CD4-positive, alpha-beta T cell treated with Interleukin-17A for 1 hour (primary cell): ENCODE measurements at places on chromosomes 4 and X.

- no peak for DNase-seq
Observed at GRCh38 chr4:41140410-41140809, 73.9 kb downstream of the APBB2 start.

DNA sequence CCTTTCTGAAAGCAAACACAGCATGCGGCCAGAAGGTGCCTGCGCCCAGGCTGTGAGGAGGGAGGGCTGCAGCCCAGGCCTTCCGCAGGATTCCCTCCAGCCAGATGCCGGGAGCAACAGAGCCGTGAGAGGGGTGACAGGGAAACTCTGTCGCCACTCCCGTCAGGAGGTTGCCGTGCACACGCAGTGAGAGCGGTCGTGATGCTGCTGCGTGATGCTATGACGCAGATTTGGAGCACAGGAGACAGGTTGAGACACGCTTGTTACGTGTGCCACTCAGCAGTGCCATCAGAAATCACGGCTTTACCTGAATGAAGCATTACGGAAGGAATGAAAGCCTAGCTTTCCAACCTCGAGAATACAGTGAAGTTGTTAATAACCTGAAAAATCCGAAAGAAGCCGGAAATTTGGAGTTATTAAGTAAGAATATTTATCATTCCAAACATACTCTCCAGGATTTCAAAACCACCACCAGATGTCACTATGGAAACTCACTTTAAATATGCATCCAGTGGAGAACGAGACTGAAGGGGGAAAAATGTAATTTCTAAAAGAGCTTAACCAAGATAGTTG is 54.4 kb downstream of the FAT1 start:
- no peak for DNase-seq

DNA sequence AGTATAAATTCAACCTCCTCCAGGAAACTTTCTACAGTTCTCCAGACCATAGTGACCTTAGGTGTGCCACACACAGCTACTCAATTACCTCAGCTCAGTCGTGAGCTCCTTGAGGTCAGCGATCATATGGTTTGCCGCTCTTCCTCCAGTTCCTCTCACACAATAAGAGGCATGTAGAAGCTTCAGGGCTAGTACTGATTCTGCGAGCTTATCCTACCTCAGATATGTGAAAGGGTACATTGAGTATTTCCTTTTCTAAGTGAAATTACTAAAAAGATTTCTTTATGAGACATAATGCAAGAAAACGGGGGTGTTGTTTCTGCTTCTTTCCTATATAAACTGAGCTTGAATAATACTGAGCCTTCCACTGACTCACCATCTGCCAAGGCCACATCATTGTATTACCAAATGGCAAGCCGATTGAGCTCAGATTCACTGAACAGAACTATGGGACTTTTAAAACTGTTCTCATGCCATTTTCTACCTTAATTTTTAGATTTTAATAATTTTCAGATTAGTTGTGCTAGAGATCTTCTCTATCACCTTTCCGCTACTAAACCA is 183.1 kb downstream of the HS6ST2 start:
- DNase-seq: no peak

DNA sequence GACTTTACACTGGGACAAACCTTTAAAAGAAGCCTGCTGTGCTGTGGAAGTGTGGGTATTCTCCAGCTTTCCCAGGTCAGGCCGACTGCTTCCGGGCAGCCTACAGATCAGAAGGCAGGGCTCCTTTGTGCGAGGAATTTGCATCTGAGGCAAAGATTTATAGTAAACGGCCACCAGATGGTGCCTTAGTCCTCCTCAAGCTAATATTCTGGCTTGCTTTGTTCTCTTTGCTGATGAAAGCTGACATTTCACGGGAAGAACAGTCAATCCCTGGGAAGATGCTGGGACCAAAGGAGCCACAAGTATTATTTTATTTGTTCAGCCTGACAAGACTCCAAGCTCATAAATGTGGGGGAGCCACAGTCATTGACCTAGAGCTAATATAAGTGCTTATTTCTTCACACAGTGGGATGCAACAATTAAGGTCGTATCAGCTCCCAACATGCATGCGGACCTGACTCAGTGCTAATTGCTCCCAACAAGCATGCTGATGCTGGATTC is 120.7 kb upstream of the TRIM2 start:
- DNase-seq: peak; percentile 64

DNA sequence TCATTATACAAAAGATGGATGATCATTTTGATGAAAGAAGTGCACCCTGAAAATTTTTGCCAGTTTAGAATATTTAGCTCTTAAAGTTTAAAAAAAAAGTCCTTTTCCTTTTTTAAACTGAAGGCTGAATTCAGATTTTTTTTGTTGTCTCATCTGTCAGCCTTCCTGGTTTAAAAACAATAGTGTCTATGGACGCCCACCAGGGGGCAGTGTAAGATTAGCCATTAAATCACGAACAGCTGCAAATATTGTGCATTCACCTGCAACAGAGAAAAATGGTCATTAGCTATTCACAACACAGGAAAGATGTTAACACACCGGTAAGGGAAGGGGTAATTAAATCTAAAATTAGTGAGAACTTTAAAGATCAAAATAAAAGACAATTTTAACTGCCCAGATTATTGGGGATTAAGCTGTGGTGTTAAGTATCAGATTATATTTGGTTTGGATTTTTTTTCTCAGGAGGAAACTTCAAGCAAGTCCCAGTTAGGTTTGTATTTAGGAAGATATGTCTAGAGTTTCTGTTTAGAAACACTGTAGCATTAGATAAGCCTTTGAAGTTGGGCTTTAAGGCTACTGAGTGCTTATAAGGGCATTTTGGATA is 4.4 kb upstream of the CXorf38 start:
- DNase-seq: peak; percentile 78

- DNase-seq: no peak
Observed at GRCh38 chrX:14164828-14165227, 135.1 kb upstream of the GEMIN8 start.

DNA sequence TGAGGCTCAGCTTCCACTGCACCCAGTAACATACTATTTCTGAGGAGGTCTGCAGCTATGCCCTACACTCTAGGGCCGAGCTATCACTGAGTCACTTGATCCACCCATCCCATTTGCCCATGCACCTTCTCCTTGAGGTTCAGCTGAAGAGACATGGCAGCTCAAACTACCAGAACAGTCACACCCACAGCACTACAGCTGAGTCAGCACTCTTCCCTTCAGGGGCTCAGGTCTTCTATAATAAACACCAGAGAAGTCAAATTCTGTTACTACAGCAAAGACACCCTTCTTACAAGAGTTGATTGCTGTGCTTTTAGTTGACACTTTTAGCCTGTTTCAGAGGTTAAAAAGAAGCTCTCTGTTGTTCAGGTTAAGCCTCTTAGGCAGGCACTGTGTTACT is 1696.4 kb upstream of the ADGRL3 start:
- no peak for DNase-seq

- no peak for DNase-seq
Observed at GRCh38 chr4:177227636-177228035, 82.0 kb upstream of the NEIL3 start.

DNA sequence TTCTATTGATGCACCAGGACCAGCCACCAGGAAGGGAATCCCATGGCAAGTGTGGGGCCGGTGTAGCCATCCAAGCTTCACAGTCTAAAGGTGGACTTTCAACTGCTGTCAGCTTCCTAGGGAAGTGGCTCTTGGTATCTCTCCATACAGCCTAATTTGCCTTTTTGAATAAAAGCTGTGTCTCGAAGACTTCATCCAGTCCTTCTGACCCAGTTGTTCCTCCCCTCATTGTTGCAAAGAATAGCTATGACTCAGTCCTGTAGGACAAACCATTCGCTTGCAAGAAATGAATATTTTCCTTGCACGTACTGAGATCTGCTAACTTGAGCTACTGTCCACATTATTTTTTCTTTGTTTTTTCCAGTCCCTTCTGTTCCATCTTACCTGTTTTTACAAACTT is 145.1 kb upstream of the CTSO start:
- DNase-seq: no peak

- no peak for DNase-seq
Observed at GRCh38 chr4:176793060-176793605, 411 bp upstream of the VEGFC start.

DNA sequence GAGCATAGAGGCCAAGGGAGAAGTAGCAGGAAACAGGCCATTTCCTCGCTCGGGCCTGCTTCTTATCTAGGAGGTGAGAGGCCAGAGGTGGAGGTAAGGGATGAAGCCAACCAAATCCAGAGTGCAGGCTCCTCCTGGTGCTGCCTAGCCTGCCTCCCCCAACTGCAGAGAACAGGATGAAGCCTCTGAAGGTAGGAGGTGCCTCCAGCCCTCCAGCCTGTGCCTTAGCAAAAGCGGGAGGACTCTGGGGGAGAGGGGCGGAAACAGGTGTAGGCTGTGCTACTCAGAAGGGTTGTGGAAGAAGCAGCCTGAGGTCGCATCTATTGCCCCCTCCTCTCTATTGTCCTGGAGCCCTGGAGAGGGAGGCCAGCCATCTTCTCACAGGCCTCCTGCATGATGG is 2.9 kb upstream of the MTM1 start:
- DNase-seq: no peak

- no peak for DNase-seq
Observed at GRCh38 chr4:2434420-2434819, 15.7 kb downstream of the CFAP99 start.

- no peak for DNase-seq
Observed at GRCh38 chrX:69614886-69615285, 1.0 kb upstream of the EDA start.

- DNase-seq: no peak
Observed at GRCh38 chr4:158996669-158997074, 106.2 kb upstream of the RAPGEF2 start.

- DNase-seq: no peak
Observed at GRCh38 chr4:152607178-152607577, 71.3 kb upstream of the FBXW7 start.

GRCh38 chr4:144716778-144717177 is 70.8 kb downstream of the HHIP start:
- no peak for DNase-seq

DNA sequence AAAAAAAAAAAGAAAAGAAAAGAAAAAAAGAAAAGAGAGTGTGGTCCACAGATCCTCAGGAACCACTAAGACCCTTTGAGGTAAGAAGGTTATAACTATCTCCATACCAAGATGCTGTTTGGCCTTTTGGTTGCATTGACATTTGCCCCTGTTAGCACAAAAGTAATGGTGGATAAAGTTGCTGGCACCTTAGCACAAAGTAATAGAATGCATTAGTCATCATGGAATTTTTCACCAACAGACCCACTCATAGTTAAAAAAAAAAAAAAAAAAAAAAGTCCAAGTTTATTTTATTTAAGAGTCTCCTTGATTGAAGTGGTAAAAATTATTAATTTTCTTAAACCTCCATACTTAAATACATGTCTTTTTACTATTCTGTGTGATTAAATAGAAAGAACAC is 78.4 kb upstream of the RBPJ start:
- no peak for DNase-seq

- no peak for DNase-seq
Observed at GRCh38 chrX:127726227-127726626, 326.0 kb downstream of the ACTRT1 start.

DNA sequence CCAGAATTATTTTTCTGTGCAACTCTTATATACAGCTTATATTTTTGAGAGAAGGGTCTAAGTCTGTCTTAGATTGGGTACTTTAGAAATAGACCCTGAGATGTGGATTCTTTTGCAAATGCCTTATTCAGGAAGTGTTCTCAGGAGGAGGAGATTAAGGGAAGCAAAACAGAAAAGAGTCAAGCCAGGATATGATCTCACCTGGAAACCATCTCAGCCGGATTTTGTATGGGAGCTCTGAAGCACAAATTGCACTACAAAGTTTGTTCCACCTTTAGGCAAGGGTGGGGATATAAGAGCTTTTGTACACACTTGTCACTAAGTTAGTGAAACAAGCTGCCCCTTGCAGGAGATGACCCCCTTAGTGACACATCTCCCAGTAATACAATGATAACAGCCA is 121.2 kb upstream of the GRPR start:
- no peak for DNase-seq

- no peak for DNase-seq
Observed at GRCh38 chr4:120672076-120672475, 250.4 kb downstream of the PRDM5 start.

DNA sequence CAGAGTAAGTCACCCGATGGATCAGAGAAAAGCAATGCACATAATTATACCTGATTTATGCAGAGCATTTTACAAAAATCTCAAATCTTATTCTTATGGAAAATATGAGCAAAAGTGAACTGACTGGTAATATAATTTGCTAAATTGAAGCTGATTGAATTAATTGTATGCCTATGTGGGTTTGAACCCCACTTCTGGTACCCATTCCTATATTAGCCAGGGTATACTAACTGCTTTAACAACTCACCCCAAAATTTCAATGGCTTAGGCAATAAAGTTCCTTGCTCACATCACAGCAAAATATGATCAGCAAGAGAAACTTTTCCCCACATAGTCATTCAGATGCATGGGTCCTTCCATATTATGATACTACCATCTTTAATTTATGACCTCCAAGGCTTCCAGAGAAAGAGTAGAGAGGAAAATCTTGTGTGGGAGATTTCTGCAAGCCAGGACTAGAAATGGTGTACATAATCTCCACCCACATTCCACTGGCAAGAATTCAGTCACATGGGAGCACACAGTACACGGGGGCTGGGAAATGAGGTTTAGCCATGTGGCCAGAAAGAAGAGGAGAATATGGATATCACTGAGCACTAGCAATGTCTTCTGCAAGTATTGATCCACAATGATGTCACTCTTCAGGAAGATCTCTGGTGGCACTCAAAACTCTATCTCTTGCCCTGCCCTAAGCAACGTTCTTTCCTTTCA is 640.7 kb downstream of the BCOR start:
- DNase-seq: no peak

DNA sequence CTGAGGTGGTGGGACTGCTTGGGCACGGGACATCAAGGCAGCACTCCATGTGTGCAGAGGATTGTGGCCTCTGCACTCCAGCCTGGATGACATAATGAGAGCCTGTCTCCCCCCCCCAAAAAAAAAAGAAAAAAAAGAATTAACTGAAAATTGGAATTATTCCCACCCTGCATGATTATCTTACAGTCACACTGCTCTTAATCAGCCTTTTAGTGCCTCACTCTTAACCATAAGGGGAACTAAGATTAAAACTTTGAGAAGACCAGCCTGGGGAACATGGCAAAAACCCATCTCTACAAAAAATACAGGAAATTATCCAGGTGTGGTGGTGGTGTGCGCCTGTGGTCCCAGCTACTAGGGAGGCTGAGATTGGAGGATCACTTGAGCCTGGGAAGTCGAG is 94.6 kb downstream of the UBE2K start:
- DNase-seq: no peak

GRCh38 chrX:134570899-134571298 is 87.4 kb downstream of the PLAC1 start:
- no peak for DNase-seq

DNA sequence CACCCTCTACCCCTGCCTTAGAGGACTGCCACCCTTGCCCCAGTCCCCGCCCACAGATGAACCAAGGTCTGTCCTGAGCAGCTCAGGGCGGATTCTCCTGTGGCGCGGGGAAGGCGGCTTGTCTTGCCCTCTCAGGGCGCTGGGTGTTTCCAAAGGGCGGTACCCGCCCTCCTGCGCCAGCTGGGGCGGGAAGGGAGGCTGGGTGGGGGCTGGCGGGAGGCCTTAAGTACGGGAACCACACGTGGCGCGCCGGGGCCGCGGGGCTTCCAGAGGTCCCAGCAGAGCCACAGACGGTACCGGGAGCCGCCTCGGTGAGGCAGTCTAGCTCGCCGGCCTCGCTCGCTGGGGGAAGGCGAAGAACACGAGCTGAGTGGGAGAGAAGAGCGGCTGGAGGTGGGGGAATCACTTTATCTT is 361.1 kb downstream of the MID1IP1 start:
- peak; percentile 29 for DNase-seq
